ENCODE measurements at places on chromosomes 4 and X. TPM values are rescaled to one million over a fixed set of nuclear protein-coding genes. Genes with fewer than 3 reads are reported as not detected.

The EDA gene
- under 0.01 TPM for total RNA-seq

The FAM156B gene
- total RNA-seq = 12.9 TPM

The CFI gene
- 1.8 TPM for total RNA-seq

The ZMAT1 gene
- under 0.01 TPM for total RNA-seq

The NUP62CL gene
- total RNA-seq = not detected

The GAR1 gene
- total RNA-seq = 1.4 TPM

The DMRTC1B gene
- not detected for total RNA-seq

The CXCR3 gene
- not detected for total RNA-seq

The FAM156A gene
- 14.5 TPM for total RNA-seq
